ENCODE measurements at places on chromosomes 5 and 9.

- no peak for DNase-seq
These were observed 71.1 kb upstream of the FRRS1L start for GRCh38 chr9:109238125-109238524.

DNA sequence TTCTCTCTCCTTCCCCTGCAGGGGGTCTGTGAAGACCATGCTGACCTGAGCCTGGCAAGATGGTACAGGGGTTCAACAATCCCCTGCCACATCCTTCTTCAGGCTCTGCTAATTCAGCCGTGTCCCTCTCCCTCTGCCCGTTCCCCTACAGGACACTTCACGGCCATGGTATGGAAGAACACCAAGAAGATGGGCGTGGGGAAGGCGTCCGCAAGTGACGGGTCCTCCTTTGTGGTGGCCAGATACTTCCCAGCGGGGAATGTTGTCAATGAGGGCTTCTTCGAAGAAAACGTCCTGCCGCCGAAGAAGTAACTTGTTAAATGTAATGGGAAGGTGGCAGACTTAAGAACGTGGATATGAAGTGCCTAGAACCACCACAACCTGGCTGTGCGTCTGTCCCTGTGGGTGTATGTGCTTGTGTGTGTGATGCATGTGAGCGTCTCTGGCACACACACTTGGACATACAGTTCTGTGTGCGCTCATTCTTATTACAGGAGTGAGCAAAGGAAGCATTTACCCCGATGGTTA is 6.9 kb upstream of the CCIN start:
- DNase-seq, result no peak

DNA sequence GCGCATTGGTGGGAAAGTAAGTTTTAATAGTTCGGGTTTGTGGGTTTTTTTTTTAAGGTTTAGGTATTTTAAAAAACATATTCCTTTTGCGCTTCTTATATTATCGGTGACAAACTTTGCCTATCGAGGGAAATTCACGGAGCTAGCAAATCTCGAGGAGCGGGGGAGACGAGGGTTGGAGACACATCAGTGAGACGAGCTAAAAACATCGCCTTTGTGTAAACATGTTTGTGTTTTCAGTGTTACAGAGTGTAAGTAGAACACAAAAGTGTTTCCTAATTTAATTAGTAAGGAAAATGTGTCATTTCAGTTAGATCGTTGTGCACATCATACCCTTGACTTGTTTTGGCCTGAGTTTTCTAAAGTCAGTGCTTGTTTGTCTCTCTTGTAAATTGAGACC is 945 bp downstream of the BTF3 start:
- no peak for DNase-seq

GRCh38 chr5:159564031-159564430 is 233.7 kb upstream of the IL12B start:
- no peak for DNase-seq

DNA sequence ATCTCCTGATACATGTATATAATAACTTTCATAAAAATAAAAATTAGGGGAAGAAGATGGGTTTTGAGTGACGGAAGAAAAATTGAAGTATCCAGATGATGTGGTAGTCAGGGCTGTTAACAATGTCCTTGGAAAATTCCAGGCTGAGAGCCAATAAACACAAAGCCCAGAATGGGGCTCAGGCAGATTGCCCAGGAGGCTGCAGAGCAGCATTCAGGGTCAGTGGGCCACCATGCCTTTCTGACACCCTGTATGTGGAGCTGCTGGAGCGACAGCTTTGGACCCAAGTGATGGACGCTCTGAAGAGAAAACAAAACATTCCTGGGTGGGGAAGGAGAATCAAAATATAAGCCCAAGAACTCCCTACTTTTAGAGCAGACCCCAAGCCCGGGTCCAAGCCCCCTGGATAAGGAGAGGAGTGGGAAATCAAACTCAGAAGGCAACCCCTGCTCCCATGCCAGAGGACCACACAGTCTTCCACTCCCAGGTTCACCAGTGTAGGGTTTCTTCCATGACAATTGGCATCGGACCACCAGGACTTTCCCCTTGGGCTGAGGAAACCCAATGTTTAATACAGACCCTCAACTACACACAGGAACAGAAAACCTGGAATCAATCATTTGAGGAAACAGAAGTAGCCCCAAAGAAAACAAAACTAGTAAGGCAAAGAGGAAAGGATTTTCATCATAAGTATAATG is 45.7 kb upstream of the SPATA31C2 start:
- DNase-seq, result no peak

- no peak for DNase-seq
These were observed 139.8 kb downstream of the NUDT12 start for GRCh38 chr5:103422756-103423155.

- DNase-seq, result no peak
These were observed 70.6 kb downstream of the MAST4 start for GRCh38 chr5:66666778-66667177.

GRCh38 chr5:65050140-65050539 is 281.4 kb downstream of the CWC27 start:
- DNase-seq, result no peak

GRCh38 chr5:16723821-16724220 is 107.0 kb upstream of the RETREG1 start:
- no peak for DNase-seq

DNA sequence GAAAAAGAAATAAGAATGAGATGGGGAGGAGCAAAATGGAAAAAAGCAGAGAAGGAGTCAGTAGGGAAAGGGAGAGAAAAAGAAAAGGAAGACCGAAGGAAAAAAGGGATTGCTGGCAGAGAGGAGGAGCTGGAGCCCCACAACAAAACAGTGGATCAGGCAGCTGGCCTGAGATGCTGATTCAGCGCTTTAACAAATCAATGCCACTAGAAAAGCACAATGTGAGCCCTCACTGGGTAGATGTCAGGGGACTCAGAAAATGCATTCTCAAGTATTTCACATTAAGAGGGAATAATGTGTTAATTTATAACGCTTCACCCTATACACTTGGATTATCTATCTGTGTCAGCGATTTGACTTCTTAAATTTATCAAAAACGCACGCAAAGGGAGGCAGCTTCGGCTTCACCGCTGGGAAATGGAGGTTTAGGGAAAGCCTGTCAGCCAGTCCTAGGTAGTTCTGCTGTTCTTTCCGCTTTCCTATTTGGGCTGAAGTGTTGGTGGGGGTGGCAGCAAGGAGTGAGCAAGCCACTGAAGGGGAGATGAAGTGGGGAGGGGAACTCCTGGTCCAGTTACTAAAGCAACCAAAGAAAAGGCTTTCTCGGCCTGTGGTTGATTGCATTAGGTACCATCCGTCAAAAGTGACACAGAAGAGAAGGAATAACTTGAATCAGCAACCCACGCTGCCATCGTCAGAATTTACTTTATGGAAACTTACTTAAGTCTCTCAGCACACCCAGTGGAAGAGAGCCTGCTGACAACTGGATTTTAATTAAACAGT is 161.6 kb downstream of the BNC2 start:
- DNase-seq, result no peak

- DNase-seq, result no peak
These were observed 2.3 kb downstream of the SUSD3 start for GRCh38 chr9:93060746-93061259.

DNA sequence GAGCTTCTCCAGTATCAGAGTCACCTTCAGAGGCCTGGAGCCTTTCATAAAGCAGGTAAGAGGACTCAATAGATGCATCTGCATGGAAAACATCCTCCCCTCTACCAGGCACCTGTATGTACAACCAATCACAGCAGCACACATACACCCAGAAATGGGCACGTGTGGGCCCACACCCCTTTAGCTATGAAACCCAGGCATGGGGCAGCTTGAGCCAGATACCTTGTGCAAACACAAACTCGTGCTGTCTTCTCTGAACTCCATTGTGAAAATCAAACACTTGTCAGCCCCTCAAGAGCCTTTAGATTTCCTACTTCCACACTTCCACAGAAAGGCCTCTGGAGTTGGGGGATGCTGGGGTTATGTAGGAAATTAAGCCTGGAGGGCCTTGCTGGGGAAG is 1.1 kb upstream of the CSF2 start:
- no peak for DNase-seq

- DNase-seq, result no peak
These were observed 8.8 kb downstream of the NAA35 start for GRCh38 chr9:85949586-85950335.

DNA sequence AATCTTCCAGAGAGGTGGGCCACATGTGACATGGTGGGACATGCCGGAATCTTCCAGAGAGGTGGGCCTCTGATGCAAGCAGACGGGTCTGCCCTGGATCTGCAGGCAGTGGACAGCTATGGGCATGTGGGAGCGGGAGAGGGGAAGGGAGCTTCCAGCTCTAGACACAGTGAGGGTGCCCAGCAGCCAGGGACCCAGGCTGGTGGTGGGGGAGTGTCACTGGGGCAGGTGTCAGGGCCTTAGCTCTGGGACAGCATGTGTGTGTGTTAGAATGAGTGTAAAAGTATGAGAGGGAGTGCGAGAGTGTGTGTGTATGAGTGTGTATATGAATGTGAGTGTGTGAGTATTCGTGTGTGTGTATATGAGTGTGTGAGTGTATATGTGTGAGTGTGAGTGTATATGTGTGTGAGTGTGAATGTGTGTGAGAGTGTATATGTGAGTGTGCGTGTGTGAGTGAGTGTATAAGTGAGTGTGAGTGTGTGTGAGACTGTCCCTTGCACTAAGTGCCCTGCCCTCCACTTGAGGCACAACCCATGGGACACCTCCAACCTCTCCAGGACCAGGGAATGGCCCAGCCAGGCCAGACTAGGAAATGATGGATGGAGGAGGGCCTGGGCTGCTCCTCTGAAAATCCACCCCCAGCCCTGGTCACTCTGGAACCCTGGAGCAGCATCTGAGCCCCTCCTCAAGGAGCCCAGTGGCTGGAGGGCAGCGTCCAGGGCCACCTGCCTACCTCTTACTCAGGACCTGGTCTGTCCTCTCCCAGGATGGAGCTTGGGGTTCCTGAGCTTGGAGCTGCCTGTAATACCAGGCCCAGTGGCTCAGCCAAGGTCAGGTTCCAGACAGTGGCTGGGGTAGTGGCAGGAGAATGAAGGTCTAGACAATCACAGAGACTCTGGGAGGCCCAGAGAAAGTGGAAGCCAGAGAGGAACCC is 122.2 kb downstream of the C9orf50 start:
- DNase-seq, result no peak

- no peak for DNase-seq
These were observed at the start of gene DMRT3 for GRCh38 chr9:976258-976942. DMRT3 (plus strand) TSS chr9:976655; CDS start chr9:977002, 347 bp downstream.

DNA sequence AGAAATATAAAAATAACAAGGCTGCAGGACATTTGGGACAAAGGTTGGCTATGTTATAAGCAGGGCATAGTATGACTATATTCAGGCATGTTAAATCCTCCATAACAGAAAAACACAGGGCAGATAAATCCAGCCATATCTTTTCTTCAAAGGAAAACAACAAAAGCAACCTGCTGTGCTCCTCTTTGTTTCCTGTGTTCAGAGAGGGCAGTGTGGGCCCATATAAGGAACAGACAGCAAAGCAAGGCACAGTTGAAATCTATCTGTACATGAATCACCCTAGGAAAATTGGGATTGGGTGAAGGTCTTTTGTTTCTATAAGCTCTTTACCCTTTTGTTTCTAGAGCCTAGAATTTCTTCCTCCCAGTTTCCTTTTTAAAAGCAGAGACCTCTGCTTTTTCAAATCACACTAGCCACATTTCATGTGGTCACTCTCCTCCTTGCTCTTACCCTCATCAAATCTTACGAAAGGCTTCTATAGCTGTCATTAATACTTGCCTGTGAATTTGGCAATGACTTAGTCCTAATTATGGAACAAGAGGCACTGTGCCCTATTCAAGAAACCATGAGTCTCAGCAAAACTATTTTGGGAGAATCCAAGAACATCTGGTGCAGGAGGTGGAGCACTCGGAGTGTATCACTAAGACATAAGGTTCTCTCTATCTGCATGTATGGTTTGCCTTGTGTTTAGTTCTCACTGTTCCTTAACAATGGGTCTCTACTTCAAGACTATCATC is 1.8 kb downstream of the GZMA start:
- DNase-seq, result no peak

GRCh38 chr5:117680426-117680825 is 1105.8 kb upstream of the SEMA6A start:
- DNase-seq, result no peak

GRCh38 chr9:33820231-33820745 is 3.3 kb downstream of the UBE2R2 start:
- DNase-seq, result peak; percentile 83

DNA sequence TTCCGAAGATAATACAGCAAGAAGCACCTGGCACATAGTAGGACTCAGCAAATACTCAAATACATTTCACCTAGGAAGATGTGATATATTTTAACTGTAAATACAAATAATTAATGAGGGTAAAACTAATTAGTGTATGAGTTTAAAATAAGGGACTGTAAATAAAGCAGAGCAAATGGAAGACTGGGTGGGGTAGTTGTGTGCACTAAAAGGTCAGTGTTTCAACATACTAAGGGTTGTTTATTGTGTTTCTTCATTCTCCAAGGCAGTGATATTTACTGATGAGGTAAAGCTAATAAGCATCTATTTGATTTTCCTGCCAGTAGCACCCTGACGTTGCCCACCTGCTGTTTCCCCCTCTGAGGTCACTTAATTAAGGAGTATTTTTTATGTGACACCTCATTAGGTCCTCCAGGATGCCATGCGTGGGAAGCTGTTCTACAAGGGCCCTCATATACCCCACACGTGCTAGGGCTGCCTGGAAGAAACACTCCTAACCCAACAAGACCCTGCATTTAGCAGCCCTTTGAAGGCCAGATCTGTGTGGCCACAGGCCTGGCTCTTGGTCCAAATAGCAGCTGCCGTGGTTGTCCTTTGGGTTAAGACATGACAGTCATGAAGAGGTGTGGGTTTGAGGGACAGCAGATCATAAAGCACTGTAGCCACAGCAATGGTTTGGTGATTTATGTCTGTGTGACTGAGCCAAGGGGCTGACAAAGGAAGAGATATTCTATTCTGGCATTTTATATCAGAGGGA is 97.5 kb upstream of the RPS23 start:
- DNase-seq, result no peak

DNA sequence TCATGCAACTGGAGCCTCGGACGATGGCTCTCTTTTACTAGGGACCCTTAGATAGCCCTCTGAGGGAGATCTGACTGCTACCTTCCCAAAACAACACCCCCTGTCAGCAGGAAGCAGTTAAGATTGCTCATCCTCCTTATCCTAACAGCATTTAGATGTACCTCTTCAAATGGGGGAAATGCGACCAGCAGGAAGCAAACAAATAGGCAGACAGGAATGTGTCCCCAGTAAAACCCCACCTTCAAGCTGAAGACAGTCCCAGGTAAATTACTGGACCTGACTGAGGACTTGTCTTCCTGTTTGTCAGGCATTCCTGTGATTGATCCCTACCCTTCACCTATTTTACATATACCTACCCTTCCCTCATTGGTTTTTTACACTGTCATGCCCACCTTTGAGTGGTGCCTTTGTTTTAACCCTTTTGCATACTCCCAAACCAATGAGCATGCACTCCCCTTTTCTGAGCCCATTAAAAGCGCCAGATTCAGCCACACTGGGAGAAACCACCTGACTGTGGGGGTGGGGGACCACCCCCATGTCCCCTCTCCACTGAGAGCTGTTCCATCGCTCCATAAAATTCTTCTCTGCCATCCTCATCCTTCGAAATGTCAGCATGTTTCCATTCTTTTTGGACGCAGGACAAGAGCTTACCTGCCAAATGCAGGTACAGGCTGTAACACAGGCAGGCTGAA is 954.0 kb upstream of the CDH6 start:
- no peak for DNase-seq
